GM18507 (cell line): ENCODE measurements at places on chromosomes 3 and 15.

GRCh38 chr15:73493922-73494321 lies 51.0 kb downstream of the REC114 start:
- DNase-seq = no peak

- DNase-seq = peak; percentile 17
Measured at GRCh38 chr15:91706322-91707032, 147.0 kb upstream of the SLCO3A1 start.

DNA sequence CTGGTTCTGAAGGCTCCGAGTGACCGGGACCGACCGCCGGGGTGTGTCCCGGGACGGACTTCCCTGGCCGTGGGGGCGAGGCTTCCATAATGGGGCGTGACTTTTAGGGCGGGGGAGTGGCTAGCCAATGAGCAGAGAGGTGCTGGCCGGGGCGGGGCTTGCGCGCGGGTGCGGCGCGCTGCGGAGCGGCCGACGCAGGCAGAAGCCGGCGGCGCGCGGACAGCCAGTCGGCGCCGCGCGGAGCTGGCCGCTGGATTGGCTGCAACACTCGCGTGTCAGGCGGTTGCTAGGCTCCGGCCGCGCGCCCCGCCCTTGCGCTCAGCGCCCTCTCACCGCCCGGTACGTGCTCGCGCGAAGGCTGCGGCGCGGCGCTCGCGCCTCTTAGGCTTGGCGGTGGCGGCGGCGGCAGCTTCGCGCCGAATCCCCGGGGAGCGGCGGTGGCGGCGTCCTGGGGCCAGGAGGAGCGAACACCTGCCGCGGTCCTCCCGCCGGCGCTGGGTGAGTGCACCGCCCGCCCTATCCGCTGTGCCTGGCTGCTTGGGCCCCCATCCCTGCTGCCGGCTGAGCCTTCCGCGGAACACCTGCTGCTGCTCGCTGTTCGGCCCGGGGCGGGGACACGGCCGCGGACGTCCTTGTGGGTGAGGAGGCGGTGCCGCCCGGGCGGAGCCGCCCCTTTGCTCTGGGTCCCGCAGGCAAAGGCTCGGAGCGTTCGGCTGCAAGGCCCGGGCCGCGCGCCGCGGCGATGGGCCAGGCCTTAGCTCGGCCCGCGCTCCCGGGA lies at the start of gene DAG1:
Gene DAG1 (plus strand): TSS at position 332 of the 778 bp plus-strand sequence. CDS start 40,268 bp downstream, outside the sequence.
- DNase-seq = peak; percentile 96

- no peak for DNase-seq
Measured at GRCh38 chr3:28388978-28389377, 40.4 kb upstream of the AZI2 start.

DNA sequence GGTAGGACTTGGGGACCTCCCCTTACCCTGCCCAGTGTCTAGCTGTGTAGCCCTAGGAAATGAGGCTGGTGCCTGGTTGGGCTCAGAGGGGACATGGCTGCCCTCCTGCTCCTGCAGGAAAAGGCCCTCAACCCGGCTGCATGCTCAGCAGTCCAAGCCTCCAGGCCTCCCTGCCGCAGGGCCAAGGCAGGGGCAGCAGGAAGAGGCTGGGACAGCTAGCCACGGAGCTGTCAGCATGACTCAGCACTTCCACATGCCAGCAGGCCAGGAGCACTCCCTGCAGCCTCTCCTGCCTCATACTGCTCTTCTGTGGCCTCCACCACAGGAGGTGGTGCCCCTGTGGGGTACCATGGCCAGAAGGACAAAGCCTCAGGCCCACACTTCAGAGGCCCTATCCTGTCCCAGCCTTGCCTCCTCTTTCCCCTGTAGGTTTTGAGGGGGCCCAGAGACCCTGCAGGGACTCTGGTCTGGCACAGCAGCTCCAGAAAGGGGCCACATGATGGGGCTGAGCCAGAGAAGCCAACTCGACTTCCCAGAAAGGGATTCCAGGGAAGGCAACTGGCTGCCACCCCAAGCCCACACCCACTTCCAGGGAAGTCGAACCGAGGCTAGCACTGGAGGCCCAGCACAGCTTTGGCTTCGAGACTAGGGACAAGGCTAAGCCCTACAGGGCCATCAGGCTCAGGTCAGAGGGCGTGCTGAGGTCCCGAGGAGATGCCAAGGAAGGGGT lies 19.5 kb downstream of the TKT start:
- no peak for DNase-seq

DNA sequence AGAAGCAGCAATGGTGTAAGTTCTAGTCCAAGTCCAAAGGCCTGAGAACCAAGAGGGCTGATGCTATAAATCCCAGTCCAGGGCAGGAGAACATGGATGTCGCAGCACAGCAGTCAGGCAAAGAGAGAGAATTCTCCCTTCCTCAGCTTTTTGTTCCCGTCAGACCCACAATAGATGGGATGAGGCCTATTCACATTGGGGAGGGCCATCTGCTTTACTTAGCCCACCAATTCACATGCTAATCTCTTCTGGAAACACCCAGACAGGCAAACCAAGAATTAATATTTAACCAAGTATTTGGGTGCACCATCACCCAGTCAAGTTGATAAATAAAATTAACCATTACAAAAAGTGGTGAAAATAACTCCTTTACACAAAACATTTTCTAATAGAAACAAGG lies 511.7 kb upstream of the UBE2E2 start:
- no peak for DNase-seq

DNA sequence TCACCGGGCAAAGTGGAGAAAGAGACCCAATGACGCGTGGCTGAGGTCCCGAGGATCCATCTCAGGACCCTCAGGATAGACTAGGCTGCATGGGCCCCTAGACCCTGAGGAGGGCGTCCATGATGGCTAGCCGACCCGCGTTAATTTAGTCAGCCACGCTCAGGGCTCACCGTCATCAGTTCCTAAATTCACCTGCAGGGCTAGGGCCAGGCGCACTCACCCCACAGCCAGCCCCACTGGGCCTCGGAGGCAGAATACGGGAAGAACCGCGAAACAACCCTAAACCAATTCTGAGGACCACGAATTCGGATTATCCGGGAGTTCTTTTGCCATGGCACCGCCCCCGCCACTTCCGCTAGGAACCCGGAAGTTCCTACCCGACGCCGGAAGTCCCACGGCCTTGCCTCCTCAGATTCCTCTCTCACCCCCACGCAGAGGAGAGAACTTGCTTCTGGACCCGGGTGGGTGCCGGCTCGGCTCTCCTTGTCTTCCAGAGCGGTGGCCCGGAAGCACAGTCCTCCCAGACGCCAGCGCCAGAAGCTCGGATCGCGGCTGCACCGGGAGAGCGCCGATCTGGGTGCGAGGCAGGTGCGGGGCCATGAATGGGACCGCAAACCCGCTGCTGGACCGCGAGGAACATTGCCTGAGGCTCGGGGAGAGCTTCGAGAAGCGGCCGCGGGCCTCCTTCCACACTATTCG lies at the start of the genes EAF1 and METTL6:
Gene EAF1 (plus strand): TSS at position 417 of the 699 bp plus-strand sequence. CDS start 182 bp downstream, at position 599.
Gene METTL6 (minus strand): TSS at position 363 of the 699 bp plus-strand sequence. CDS start 1,033 bp downstream, outside the sequence.
- DNase-seq = peak; percentile 89

DNA sequence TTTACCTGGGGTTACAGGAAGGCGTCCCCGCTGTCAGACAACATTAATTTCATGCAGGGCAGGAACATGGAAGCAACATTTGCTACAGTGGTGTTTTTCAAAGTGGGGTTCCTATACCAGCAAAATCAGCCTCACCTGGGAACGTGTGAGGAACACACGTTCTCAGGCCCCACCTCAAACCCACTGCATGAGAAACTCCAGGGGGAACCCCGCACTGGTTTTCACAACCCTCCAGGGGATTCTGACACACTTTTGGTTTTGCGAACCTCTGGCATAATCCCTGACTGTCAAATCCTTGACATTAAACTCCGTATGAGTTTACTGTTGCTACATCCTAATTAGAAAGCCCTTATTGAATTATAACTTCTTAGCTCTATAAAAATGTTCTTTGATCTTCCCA lies 127.7 kb downstream of the LRRK1 start:
- no peak for DNase-seq

- no peak for DNase-seq
Measured at GRCh38 chr15:61275901-61276300, 46.8 kb upstream of the RORA start.

- DNase-seq = no peak
Measured at GRCh38 chr15:88255087-88255483, 1.5 kb downstream of the NTRK3 start.

GRCh38 chr15:28947221-28947674 lies 61.5 kb downstream of the APBA2 start:
- no peak for DNase-seq

DNA sequence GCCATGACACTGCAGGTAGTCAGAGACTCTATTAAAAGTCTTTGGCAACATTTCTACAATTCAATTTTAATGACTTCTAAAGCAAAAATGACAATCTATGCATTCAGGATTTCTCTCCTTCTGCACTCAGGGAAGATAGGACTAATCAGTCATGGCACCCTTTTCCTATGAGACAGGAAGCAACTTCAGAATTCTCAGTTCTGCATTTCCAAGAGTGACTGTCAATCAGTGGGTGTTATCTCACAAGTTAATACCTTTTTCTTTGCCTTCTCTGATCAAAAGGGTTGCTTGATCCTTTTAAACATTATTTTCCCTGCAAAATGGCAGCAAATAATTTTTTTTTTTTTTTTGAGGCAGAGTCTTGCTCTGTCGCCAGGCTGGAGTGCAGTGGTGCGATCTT lies 7.8 kb upstream of the ICE2 start:
- no peak for DNase-seq

- no peak for DNase-seq
Measured at GRCh38 chr3:140896997-140897396, 44.6 kb upstream of the SLC25A36 start.

DNA sequence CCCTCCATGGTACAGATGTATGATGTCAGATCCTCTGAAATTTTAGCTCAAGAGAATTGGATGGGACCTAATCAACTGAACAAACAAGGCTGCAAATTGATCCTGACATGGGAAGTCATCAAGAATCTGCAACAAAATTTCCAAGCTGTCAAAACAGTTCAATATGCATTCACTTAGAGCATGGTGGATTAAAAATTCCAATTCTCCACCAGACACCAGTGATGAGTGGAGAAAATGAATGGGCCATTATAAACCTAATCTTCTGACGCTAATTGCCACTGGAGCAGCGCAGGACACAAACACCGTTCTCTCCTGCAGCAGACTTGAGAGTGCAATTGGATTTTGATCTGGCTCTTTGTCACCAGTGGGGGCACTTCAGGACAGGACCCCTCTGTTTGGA lies 94.2 kb downstream of the MINAR1 start:
- DNase-seq = no peak

DNA sequence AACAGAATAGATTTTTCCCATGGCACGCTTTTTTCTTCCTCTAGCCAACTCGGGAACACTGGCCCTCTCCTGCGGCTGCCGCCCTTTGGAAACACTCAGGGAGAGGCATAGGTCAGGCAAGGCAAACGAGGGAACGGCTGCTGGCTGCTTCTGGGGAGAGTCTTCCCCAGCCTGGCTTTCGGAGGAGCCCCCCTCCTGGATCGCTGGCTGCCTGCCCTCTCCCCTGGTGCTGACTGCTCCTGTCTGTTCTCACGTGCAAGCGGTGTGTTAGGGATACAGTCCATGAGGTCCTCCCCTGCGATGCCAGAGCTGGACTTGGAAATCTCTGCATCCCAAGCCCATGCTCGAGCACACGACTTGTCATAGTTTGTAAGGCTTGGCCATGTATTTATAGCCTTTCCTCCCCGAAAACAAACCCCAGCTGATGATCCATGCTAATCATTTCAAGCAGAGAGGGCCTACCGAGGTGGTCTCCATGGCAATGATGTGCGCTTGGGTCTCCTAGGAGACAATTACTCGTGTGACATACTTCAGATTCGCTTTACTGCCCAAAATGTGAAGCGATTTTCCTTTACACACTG lies 315.6 kb upstream of the ATP10A start:
- DNase-seq = no peak

DNA sequence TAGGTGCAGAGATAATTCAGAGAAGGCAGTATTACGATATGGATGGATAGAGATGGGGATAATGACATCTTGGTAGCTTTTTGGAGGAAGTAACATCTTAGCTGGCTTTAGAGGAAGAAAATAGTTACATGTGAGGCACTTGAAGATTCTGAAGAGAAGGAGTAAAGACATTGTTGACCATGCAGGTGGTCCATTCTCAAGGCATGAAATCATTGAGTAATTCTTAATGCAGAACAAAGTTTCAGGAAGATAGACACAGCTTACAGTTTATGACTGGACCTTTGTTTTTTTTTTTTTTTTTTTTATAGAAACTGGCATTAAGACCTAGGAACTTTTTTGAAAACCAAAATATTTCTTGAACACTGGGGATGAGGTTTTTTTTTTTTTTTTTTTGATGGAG lies 28.2 kb downstream of the MBNL1 start:
- no peak for DNase-seq

DNA sequence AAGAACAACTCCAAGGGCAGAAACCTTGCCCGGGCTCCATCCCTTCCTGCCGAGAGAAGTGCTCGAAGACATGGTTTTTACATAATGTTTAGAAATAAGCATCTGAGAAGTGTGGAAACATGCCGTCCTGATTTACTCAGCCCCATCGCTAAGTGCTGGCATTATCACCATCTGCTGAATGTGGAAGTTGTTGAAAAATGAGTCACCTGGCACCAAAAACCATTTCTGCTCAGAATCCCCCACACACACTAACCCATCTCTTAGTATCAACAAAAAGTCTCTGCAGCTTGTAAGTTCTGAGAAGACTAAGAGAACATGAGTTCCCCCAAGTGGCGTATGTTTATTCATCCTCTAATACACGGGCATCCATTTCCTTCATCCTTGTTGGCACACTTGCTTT lies 51.0 kb upstream of the ARL8B start:
- DNase-seq = no peak

GRCh38 chr3:47912006-47912504 lies 104.2 kb downstream of the MAP4 start:
- no peak for DNase-seq

GRCh38 chr3:143716731-143717130 lies 131.5 kb downstream of the SLC9A9 start:
- DNase-seq = no peak

- DNase-seq = no peak
Measured at GRCh38 chr15:91027677-91028076, 5.3 kb upstream of the VPS33B start.
